Mucosa of descending colon (tissue), 3 donors: ENCODE measurements at places on chromosomes 4 and X.

GRCh38 chr4:38008571-38009021 is 48.4 kb downstream of the PTTG2 start:
- DNase-seq, result no peak

DNA sequence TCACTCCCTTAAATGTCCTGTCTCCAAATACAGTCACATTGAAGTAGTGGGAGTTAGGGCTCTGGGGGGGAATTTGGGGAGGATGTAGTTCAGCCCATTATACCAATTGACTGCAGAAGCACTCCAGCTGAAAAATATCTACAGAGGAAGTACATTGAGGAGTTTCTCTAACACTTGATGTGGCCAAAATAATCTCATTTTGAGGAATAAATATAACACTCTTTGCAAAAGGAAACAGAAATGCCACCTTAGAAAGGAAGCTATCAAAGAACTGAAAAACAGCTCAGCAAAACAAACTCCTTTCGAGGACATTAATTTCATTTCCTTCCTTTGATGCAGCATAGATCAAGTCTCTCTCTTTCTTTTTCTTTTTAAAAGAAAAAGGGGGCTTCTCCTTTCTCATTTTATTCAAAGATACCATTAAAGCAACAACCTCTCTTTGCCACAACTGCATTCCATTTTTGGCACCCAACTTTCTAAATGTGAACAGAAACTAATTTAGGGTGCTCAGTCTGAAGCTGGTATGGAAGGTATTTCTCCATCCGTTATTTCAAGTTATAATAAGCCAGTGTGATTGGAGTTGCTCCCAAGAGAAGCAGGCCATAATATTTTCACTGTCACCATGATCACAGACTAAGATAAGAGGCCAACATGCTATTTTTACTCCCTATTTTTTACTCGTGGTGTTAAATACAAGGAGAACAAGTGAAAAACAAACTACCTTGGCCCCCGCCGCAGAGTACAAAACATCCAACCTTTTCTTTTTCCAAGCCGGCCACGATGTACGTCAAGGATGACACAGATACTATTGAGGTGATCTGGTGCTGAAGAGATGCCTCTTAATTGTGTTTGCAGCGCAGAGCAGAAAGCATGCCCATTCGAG is 230.4 kb upstream of the GATB start:
- DNase-seq, result no peak

GRCh38 chr4:159232465-159233106 is 129.7 kb downstream of the RAPGEF2 start:
- no peak for DNase-seq

- DNase-seq, result peak; percentile 74
Measured at GRCh38 chrX:17833954-17834353, 27.1 kb downstream of the RAI2 start.

- no peak for DNase-seq
Measured at GRCh38 chrX:31832263-31832662, 760.4 kb upstream of the FTHL17 start.

DNA sequence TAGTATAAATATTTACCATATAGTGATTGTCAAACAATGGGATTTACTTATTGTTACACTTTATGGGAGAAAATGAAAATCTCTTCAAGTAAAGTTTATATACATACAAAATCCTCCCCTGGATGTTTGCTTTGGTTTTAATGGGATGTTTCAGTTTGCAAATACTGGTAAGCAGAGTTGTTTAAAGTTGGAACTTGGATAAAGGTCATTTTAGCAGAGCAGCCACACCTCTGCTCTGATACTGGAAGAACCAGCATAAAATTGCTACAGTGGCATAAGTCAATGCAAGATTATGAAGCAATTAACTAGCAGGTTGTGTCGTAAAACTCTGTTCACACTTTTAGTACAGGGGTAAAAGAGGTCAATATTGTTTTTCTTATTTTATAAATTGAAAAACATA is 101.2 kb downstream of the TRAPPC11 start:
- no peak for DNase-seq

DNA sequence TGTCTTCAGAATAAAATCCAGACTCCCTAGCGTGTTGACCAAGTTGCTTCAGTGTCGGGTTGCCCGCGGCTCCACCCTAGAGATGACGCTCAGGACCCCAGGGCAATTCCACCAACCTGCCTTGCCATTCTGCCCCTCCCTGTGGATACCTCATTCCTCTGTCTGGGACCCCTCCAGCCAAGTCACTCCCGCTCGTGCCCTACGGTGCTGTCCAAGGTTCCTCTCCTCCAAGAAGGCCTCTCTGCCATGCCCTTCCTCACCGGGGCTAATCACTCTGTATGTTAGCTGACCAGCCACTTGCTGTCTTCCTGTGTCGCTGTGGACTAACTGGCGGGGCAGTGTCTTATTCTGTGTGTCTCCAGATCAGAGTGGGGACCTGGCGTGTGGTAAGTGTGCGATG is 46.6 kb downstream of the TENM3 start:
- no peak for DNase-seq

DNA sequence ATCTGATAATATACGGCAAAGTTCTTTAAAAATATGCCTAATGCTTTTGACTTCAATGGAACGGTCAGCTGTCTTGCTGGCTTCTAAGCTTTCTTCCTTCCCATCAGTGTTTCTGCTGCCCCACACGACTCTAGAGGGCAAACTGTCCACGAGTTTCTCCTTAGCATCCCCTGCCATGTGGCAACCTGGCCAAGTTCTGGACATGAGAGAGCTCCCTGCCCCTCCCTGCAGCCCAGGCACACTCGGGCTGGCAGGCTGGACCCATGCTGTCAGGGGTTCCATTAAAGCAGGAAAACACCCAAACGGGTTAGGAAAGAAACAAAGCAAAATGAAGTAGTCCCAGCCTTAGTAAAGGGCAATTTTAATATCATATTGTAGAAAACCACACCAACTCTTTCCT is 38.8 kb downstream of the KDR start:
- no peak for DNase-seq

DNA sequence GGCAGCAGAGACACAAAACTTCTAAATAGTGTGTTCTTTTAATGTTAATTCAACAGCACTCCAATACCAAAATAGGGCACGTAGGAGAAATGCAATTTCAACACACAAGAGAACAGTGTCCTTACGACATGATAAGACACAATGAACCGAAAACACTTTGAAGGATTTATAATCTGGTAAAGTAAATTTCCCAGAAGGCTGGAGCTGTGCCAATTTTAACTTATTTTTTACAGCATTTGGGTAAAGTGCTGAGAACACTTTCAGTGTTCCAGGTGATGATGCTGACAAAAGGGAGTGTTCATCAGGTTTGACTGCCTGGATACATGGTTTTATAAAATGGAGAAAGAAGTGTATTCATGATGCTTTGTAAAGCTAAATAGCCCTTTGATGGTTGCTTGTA is 76.5 kb downstream of the MAPK10 start:
- no peak for DNase-seq

GRCh38 chrX:86014421-86014820 is 32.9 kb downstream of the CHM start:
- no peak for DNase-seq

- DNase-seq, result no peak
Measured at GRCh38 chr4:65635051-65635821, 35.1 kb downstream of the EPHA5 start.

- peak; percentile 24 for DNase-seq
Measured at GRCh38 chrX:10199212-10199611, 42.4 kb downstream of the CLCN4 start.

- peak; percentile 65 for DNase-seq
Measured at GRCh38 chrX:9677098-9677739, 88.4 kb downstream of the GPR143 start.

- DNase-seq, result no peak
Measured at GRCh38 chr4:151227172-151227571, 49.8 kb upstream of the PRSS48 start.

DNA sequence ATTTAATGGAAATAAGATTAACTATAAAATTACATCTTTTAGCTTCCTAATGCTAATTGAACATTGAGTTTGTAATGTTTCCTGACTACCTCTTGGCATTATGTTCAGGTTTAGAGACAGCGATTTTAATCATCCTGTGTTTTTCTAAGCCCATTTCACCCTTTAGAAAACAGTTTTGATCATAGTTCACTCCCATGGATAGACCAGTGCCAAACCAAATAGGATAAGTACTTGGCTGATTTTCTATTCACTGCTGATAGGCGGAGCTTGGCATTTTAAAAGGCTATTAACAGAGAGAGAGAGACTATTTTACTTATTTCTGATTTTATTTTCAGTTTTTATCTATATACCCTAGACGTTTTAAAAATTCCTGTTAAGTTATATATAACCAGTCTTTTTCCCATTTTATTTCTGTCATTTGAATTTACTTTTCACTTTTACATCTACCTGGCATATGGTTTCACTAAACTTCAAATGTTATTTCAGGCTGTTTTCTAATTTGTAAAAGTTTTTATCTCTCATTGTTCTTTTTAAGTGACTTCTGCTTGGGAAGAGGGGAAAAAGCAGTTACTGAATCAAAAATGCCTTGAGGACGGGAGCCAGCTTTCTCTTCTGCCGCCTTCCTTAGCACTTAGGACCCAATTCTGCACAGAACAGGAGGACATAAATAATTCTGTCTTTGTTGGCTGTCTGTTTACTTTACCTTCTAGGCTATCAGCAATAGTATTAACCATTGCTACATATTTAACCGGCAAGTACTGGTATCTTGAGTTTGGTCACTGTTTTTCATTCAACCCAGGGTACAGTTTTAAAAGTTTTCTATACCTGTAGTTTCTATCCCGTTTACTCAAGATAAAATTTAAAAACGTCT is 46.4 kb downstream of the SGMS2 start:
- DNase-seq, result no peak

DNA sequence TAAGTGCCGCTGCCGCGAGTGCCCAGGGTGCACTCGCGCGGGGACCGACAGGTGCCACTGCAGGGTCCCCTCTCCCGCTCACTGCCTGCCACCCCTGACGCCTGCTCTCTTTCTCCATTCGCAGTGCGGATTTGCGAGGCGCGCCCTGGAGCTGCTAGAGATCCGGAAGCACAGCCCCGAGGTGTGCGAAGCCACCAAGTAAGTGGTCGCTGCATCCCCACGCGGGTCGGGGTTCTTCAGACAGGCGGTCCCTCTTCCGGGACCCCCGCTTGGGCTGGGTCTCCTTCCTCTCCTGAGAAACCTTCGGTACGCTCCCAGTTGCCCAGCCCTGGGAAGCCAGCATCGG is 547 bp downstream of the GUCY1A1 start:
- DNase-seq, result peak; percentile 24

DNA sequence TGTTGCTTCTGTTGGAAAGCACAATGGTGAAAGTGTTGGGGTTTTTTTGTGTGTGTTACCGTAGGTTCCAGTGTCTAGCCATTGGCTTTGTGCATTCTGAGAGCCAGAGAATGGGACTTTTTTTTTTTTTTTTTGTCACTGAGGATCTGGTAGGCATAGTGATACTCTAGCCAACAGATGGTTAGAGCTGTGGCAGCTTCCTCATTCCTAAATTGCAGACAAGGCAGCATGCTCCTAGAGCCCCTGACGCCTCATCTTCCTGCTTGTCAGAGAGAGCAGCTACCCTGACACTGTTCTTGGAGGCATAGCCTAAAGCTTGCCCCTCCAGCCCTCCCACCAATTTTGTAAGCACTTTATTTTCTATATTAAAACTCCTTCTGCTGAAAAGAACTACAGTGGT is 27.0 kb downstream of the ARHGEF9 start:
- no peak for DNase-seq

DNA sequence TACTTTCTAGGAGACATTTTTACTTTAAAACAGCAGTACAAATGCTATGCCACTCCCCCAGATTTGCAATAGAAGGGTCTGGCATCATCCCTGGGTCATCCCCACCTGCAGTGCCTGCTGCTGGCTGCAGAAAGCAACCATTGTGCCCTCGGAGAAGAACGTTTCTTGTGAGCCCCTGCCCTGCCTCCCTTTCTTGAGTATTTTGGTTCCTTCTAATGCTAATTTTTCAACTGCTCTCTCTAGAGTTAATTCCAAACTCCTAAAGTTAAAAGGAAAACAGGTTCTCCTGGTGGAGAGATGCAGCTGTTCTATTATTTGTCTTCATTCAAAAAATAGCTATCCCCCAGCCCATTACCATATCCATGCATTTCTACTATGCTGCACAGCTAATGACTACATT is 107.1 kb downstream of the IDS start:
- no peak for DNase-seq

- no peak for DNase-seq
Measured at GRCh38 chrX:103562801-103563200, 22.5 kb upstream of the TCEAL4 start.

DNA sequence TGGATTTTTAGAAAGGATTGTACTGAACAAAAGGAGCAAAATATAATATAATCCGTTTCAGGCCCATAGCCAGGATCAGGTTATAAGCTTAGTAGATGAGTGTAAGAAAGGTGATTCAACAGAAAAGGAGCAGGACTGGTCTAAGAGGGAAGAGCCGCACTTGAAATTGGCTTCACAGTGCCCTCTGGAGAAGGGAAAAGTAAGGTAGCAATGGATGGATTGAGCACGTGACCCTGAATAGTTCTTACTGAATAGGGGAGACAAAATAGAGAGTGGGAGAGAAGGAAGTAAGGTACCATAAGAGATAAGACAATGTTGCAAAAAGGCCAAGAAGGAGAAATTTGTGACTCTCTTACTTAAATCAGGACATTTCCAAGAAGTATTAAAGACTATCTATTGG is 15.6 kb downstream of the CXorf66 start:
- DNase-seq, result no peak

- no peak for DNase-seq
Measured at GRCh38 chrX:22399437-22400192, 126.9 kb downstream of the CBLL2 start.

DNA sequence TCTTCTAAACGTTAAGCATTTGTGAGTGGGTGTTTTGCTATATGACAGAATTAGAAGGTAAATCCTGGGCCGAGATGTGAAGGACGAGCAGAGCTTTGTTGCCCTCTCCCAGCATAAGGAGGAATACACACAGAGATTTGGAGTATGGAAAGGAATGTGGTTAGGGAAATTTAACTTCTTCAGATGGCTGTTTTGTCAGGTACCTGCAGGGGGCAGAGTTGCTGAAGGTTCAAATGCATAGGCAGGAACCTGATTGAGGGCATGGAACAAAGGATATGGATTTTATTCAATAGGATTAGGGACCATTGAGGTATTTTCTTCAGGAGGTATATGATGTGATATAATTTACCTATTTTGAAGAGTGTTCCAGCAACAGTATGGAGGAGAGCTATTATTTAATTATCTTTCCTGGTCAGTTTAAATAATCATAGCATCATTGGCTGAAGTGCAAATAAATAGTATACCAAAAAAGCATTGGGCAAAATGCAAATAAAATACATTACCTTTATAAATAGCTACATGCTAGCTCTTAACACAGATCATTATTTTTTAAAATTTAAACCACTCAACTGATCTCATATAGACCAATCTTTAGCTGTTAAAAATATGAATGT is 143.6 kb downstream of the SLIT2 start:
- DNase-seq, result peak; percentile 64

- no peak for DNase-seq
Measured at GRCh38 chr4:183532821-183533220, 28.0 kb downstream of the ING2 start.

- DNase-seq, result no peak
Measured at GRCh38 chr4:97560009-97560408, 583.3 kb downstream of the STPG2 start.

- no peak for DNase-seq
Measured at GRCh38 chr4:112266823-112267222, 18.9 kb downstream of the TIFA start.
